ENCODE measurements at places on chromosomes 5 and 9. TPM values are rescaled to one million over a fixed set of nuclear protein-coding genes. Genes with fewer than 3 reads are reported as not detected.

Gene DIPK1B
- total RNA-seq: not detected

Gene PCDHB9
- 1.8 TPM for total RNA-seq

Gene PCDHB11
- total RNA-seq: 1.1 TPM

Gene PCA3
- 0.36 TPM for total RNA-seq

Gene PCDHGB3
- 6.2 TPM for total RNA-seq

Gene C5orf58
- total RNA-seq: not detected

Gene FBXO4
- total RNA-seq: 14.5 TPM

Gene SLCO4C1
- total RNA-seq: 4.1 TPM

Gene PCDH1
- total RNA-seq: 0.29 TPM

Gene NUTM2G
- not detected for total RNA-seq

Gene GLRA1
- not detected for total RNA-seq

Gene C9
- total RNA-seq: 0.36 TPM

Gene TAF11L5
- total RNA-seq: not detected

Gene PFDN1
- 65.9 TPM for total RNA-seq

Gene PCDHA1
- total RNA-seq: not detected

Gene FOXI1
- total RNA-seq: not detected

Gene PLCXD3
- not detected for total RNA-seq

Gene BAAT
- total RNA-seq: under 0.01 TPM

Gene CCL19
- not detected for total RNA-seq

Gene LURAP1L
- total RNA-seq: 88.3 TPM

Gene MVB12B
- 8.0 TPM for total RNA-seq

Gene GDF9
- total RNA-seq: 0.29 TPM

Gene EPB41L4A
- 0.72 TPM for total RNA-seq

Gene RFESD
- total RNA-seq: 4.3 TPM

Gene FUBP3
- total RNA-seq: 45.6 TPM

Gene OBP2B
- total RNA-seq: not detected
